ENCODE measurements at places on chromosomes 16 and 17.

- DNase-seq = no peak
Observed at GRCh38 chr16:84069540-84069939, 26.9 kb upstream of the SLC38A8 start.

DNA sequence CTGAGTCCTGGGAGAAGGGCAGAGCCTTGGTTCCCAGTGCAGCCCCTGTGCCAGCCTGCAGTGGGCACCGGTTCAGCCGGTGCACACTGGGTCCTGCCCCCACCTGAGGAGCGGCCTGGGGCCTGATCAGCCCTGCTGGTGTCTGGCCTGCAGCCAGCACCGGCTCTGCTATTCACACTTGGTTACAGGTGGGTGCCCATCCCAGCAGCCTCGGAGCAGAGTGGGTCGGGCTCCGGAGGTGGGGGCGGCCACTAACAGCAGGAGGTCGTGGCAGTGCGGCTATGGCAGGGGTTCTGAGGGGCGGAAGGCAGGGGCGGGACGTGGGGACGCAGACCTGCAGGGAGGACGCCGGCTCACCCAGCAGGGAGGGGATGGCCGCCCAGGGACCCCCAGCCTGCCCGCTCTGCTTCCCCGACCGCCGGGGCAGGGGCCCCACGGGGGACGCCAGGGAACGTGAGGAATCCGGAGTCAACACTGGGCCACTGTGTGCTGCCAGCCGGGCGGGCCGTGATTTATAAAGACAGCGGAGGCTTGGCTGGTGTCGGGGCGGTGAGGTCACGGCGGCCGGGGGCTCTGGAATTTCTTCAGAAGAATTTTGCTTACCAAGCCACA lies 20.3 kb downstream of the METRNL start:
- DNase-seq = no peak

DNA sequence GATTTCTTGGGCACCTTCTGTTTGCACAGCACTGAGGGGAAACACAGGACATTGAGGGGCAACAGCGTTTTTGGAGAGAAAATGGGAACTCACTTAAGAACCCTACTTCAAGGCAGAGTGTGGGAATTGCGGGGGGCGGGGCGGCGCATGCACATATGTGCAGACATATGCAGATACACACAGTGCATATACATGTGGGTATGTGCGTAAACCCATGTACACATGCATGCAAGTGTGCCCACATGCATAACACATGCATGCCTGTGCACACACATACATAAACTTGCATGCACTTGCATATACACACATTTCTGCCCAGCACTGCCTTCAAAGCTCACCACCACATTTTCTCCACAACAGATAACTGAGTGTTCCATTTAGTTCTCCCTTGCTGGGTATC lies 32.4 kb downstream of the NLRC5 start:
- no peak for DNase-seq

- no peak for DNase-seq
Observed at GRCh38 chr17:16989953-16990860, 18.3 kb upstream of the TNFRSF13B start.

GRCh38 chr17:75124041-75124818 lies 7.3 kb downstream of the NT5C start:
- DNase-seq = no peak

GRCh38 chr17:59332749-59333377 lies 1.4 kb downstream of the YPEL2 start:
- no peak for DNase-seq

DNA sequence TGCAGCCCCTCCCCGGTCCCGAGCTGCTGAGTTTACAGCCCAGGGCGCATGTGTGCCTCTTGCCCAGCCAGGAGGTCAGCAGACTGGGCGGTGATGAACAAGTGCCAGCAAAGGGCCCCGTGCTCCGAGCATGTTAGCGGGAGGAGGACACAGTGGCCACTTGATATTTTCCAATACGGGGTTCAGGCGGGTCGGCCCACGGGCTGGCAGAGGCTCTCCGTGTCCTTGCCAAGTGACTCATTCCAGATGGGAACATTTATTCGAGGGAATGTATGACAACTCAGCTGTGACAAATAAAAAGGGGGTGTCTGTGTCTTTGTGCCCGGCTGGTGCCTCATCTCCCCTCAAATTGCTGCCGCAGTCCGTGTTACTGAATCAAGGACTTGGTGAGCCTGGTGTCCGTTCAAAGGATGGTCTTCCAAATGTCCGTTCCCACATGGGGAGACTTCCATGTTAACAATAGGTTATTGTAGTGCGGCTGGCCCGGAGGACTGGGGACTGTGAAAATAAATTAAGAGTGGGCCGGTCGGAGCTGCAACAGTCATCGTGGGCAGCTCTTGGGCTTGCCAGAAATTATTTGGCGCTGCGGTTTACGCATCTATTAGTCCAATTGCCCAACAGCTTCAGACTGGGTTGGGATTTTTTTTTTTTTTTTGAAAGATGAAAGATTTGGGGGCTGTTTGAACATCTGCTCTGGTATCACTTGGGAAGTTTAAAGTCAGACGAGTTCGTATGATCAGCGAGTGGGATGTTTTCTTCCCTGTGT lies 174.0 kb upstream of the CIBAR2 start:
- DNase-seq = no peak

DNA sequence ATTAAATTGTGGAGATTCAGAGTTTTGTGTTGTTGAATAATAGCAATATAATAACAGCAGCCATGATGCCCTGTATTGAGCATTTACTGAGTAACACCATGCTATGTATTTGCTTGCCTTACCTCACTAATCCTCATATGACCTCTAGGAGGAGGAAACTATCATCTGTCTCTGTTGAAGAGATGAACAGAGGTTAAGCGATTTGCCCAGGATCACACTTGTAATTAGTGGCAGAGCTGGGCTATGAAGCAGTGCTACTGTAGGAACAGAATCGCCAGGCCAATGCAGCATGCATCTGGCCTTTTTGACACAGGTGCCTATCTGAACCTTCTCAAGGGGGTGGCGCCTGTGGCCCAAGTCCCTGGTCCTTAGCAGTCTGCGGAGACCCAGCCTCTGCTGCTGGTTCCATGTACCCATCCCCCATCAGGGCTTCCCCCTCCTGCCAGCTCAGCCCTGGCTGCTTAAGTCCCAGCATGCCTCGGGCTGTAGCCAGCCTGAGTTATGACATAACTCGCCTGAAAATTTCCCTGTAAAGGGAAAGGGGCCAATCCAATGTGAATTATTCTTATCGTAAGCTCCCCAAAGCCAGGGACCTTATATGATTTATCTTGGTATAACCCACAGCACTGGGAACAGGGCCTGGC lies 50.4 kb upstream of the HS3ST2 start:
- DNase-seq = no peak

DNA sequence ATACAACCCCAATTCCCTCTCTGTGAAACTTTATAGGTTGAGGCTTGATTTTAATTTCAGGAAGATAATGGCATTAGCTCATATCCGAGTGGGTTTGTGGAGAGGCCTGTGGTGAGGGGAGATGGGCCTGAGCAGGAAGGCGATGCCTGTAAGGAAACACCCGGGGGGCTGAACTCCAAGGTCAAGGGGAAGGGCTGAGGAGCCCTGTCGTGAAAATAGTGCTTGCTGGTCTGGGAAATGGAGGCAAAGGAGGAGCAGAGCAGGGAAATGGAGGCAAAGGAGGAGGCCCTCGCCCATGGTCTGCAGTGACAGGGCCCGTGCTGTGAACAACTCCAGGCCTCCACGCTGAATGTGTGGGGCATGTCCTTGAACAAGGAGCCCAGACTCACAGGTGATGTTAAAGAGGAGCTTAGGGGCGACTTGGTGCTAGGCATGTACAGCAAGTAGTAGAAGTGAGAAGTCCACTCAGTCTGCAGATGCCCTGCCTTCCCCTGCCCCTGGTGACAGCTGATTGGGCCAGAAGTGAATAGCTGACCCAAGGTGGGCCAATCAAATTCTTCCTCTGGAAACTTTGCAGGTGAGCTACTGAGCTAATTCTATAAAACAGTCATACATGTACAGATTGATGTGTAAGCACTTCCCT lies 38.1 kb downstream of the MRPS23 start:
- DNase-seq = no peak

DNA sequence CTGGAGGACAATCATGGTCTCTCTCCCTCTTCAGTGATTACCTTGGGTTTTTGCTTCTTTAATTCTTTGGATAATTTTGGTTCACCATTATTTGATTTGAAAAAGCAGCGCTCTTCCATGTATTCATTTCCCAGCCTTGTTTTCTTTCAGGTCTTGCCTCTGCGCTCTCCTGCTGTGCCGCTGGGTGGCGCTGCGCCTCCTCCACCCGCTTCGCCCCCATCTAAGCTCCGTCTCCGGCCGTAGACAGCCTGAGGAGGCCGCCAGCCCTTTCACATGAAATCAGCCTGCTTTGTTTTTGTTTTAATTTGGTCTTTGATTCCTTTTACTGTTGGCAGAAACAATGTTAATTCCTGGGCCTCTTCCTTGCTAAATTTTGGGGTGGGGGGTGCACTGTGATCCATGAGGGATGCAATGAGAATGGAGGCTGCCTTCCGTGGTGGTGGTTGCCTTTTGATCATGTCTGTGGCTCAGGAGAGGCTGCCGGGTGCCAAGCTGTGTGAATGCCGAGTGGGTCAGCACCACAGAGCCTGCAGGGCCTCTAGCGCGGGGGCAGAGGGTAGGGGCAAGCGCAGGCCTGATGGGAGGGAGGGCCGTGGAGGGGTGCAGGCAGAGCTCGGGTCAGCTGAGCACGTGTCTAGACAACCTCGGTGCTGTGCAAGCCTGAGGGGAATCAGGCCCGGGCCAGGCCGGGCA lies 64.1 kb downstream of the PLD6 start:
- DNase-seq = no peak

DNA sequence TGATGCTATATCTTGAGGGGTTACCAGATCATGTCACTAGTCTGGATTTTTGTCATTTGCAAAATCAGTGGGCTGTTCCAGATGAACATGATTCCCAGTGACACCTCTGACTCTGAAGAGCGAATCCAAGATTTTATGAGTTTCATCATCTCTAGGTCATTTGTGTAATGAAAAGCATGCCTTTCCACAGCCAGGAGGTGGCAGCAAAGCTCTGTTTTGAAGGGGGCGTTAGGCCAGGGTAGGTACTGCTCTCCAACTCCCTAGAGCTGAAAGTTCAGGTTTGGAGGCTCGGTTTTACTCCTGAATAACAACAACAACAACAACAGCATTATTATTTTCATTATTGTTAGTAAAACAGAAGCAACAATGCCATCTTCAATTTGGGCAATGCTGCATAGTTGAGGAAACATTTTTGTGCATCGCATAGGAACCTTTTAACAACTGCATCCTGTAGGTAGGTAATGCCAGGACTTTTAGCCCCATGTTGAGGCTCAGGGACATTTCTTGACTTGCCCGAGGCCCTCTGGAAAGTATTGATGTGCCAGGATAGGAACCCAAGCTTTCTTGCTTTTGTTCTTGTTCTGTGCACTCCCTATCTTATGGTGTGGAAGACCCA lies 77.0 kb downstream of the MYH13 start:
- peak; percentile 18 for DNase-seq

GRCh38 chr16:9596788-9597187 lies 505.3 kb downstream of the HAPSTR1 start:
- no peak for DNase-seq

- no peak for DNase-seq
Observed at GRCh38 chr17:41512546-41513167, 6.0 kb downstream of the KRT15 start.

DNA sequence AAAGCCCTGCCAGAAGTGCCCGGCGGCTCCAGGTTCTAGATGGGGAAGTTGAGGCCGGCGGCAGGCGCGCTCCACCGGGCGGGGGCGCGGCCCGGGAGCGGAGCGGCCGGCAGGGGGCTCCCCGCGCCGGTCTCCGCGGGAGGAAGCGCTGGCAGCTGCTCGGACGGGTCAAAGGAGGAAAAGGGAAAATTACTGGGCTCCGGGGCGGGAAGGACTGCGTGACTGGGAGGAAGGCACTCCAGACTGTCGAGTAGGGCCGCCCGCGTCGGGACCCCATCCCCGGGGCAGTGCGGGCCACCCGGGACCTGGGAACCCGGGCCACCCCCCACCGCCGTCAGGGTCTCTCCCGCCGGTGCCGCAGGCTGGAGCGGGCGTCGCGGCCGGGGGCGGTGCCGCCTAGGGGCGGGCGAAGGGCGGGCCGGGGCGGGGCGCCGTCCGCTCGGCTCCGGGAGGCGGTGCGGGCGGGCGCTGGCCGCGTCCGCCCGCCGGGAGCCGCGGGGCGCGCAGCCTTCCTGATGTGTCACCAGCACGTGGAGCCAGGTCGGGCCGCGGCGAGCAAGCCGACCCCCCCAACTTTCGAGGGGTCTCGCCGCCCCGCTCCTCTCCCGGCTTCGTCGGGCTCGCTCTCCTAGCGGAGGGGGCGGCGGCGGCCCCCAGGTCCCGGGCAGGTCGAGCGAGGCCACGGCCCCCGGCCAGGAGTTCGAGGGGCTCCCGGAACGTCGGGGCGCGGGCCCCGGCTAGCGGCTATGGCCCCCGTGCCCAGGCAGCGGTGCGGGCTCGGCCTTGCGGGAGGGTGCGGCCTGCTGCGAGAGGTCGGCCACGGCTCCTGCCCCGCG lies 167.5 kb downstream of the RAB11FIP4 start:
- DNase-seq = peak; percentile 29

DNA sequence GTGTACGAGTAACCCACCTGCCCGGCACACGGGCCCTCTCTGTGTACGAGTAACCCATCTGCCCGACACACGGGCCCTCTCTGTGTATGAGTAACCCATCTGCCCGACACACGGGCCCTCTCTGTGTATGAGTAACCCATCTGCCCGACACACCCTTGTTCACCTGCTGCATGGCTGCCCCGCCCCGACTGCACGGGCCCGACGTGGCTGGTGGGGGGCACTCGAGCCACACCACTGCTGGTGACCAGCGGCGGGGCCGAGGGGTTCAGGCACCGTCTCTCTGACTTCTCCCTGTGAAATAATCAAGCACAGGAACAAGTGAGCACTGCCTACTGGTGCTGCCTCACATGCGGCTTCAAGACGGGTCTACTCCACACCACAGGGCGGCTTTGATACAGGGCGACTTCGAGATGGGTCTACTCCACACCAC lies 22.1 kb downstream of the MAP1LC3B start:
- no peak for DNase-seq

DNA sequence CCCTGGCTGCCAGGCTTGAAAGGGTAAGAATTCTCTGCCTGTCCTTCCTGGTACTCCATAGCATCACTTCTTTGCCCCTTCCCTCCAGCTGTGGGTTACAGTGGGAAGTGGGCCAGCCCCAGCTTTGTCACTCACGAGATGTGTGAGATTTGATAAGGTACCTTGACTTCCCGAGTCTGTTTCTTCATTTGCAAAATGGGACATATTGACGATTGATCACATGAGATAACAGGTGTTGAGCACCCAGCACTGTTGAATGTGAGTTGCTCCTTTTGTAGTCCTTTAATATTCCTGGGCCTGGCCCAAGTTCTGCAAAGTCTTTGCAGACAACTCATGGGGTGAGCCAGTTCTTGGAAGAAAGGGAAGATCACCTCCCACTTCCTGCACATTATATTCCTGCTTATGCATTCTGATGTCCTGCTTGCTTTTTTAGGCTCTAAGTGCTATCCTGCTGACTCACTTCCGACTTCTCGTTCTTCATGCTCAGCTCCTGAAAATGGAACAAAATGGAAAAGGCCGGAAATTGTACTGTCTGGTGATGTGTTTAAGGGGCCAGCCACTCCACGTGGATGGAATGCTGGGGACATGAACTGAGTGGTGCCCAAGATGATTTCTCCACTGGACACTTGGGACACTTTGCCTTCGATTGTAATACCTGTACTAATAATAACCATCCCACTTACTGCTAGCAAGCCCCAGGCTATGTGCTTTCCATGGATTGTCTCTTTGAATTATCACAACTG lies 8.3 kb upstream of the NLK start:
- DNase-seq = no peak
